ENCODE measurements at places on chromosomes 11 and 22.

DNA sequence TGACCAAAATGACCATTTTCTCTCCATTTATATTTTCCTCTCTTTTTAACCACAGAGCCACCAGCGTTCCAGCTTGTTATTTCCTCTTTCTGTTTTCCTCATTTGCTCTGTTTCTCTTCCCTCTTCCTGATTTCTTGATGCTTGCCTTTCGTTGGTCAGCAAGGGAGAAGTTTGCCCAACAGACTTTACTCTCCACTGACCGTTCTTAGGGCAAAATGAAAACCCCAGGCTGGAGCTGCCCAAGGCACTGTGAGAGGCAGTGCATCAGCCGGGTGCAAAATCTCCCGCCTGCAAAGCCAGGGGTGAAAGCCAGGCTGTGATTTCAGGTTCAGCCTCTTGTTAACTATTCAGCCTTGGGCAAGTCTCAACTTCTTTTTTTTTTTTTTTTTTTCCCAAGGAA lies 26.1 kb upstream of the APLP2 start:
- no peak for DNase-seq

GRCh38 chr11:115617767-115618166 lies 113.6 kb upstream of the CADM1 start:
- DNase-seq = no peak

GRCh38 chr11:88061111-88061510 lies 114.1 kb downstream of the RAB38 start:
- no peak for DNase-seq

DNA sequence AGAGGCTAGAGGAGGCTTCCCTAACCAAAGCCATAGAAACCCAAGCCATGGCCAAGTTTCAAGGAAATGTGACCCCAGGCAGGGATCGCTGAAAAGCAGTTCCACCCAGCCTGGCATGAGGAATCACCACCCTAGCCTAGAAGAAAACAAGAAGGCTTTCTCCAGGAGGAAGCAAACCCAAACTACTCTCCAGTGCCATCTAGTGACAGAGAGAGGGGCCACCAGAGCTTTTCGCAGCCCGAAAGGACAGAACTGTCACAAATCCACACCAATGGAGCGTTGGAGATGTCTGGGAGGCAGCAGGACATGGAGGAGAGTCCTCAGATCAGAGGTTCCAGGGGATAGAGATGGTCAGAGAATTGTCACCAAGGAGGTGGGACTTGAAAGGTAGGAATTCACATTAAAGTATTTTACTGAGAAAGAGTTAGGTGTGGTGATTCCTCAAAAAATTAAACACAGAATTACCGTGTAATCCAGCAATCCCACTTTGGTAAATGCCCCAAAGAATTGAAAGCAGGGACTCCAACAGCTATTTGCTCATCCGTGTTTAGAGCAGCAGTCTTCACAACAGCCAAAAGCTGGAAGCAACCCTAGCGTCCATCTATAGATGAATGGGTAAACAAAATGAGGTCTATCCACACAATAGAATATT lies 67.3 kb upstream of the NUP50 start:
- peak; percentile 40 for DNase-seq

DNA sequence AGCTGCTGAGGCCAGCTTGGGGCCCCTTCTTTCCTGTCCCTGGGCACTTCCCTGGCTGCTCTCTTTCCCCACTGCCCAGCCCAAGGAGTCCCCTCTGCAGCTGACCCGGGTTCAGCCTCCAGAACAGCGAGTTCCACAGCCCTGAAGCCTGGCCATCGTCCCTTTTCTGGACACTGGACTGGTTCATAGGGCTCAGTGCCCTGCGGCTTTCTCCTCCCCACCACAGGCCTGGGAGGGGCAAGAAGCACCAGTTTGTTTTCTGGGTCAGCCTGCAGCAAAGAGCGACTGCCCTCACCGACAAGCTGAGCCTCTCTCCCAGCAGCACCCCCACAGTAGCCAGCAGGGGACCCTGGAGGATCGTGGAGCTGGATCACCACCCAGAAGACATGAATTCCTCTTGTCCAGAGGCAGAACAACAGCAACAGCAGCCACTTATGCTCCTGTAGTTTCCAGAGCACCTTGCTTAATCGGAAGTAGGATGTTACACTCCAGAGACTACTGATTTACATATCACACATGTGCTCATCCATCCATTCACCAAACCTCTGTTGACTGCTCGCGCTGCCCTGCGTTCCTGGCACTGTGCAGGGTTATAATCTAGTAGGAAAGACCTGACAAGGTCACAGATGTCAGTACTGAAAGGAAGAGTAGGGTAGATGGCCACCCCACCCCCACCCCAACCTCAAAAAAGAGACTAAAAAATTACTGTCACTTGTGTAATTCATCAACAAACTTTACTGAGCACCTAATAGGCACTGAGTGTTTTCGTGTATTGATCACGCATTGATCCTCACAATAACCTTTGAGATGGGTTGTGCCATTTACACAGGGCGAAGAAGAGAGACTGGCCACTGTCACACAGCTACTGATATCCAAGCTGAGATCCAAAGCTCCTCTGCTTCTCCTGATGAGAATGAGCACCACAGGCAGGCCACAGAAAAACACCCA lies 13.0 kb upstream of the CXCR5 start:
- DNase-seq = no peak

GRCh38 chr22:47249370-47249928 lies 487.0 kb downstream of the TBC1D22A start:
- DNase-seq = no peak

DNA sequence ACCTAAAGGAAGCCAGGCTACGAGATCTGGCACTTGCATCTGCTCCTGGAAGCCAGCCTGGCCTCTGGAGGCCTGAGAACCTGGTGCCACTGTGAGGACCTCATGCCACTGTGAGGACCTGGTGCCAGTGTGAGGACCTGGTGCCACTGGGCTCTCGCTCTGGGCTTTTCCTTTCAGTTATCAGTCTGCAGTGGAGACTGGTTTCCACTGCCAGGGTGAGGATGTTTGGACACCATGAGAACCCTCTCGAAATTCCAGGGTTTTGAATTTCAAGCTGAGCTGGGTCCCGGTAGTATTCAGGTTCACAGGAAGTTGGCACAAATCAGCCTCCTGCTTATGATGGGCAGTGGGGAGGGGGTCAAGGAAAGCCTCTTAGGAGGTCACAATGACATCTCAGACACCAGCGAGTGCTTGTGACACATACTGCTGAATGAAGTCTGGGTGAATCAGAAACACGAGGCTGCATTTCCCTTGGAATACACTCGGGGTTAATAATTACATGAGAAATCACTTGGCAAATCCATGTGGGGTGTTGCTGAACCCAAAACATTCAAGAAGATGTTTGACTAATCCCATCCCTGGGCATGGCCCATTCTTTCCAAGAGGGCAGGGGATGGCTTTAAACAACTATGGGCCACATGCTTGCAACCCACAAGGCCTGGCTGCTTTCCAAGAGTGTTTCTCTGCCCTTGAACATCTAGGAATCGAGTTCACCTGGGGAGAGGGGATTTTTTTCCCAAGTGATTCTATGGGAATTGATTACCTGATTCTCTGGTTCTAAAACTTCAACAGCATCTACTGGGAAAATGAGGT lies 60.2 kb downstream of the LINC01488 start:
- no peak for DNase-seq

All from activated T-cell treated with anti-CD3 and anti-CD28 coated beads for 4 hours (primary cell).